ENCODE measurements at places on chromosomes 12 and 14.

GRCh38 chr14:68806526-68807147, 13.8 kb upstream of the ZFP36L1 start:
- DNase-seq = no peak

DNA sequence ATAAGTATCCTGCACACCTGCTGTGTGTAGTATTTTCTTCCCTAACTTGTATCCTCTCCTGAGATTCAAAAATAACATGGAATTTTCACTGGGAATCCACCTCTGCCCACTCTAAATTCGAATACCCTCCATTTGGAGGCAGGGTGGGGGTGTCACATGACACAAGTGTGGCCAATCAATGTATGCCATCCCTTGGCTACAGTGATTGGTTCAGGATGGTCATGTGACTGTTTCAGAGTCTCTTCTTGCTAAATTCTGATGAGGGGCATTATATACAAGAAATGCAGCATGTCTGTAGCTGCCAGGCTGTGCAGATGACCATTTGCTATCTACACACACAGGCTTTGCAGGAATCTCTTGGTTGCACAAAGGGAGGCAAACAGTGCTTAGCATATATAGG, 86.8 kb upstream of the TMEM132C start:
- no peak for DNase-seq

GRCh38 chr12:117101953-117102799, 3.0 kb upstream of the TESC start:
- DNase-seq = no peak

DNA sequence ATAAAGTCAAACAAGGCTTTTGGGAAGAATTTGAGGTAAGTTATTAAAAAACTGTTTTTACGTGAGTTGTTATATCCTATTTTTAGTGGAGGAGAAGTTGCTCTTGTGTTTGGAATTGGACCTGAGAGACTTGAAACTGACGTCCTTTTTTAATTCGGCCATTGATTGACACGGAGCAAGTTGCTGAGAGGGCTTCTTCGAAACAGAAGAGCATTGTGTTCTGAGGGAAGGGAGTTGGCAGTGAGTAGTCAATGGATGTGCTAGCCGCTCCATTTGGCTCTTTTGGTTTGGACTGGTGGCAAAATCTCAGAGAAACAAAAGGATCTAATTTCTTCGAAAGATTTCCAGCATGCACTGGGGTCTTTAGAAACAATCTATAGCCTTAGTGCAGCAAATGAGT, 37.3 kb downstream of the PTPN11 start:
- DNase-seq = no peak

DNA sequence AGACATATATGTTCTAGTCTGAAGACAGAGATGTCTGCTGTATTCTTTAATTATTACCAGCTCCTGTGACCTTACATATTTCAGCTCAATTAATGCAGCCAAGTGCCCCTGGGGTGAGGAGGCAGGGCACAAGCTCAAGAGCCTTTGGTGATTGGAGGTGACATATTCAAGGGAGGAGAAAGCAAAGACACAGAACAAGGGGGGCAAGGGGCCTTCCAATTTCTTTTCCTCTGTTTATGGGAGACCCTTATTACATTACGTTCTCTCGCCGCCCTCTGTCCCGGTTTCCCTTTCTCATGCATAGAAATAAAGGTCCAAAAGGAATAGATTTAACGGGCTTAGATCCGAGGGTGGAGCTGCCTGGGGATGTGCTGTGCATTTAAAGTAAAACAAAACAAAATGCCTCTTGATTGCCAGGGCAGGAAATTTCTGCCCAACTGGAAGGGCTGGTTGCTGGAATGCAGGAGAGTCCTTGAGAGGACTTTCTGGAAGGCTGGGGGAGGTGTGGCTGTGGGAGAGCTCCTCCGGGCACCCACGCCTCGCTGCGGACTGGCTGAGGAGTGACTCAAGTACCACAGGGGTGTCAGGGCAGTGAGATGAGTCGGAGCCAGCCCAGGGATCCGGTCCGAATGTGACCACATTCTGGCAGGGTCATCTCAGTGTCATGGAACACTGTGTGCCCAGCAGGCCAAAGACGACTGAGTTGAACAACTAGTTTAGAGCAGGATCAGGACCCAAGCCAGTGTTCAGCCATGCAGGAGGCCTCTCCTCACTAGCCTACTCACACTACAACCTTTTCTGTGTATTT, 32.1 kb upstream of the GSG1 start:
- DNase-seq = no peak

- DNase-seq = no peak
These were observed 50.8 kb downstream of the TTLL5 start for GRCh38 chr14:75711796-75712211.

GRCh38 chr12:132364348-132364902, 35.0 kb upstream of the GALNT9 start:
- no peak for DNase-seq

DNA sequence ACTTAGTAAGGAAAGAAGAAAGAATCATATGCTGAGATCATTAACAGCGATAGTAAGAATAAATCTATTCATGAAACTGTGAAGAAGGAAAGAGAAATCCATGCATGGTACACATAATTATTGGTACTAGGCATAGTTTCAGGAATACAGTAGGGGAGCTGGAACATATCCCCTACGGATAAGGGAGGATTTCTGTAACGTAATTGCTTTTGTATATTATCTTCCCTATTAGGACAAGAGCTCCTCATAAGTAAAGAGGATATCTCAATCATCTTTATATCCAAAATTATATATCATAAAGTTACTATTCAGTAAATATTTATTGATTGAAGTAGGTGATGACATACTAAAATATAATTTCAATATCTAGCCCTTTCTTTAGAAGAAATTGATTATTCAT, 22.9 kb downstream of the SYT1 start:
- DNase-seq = no peak

- DNase-seq = no peak
These were observed 67.7 kb downstream of the RBM19 start for GRCh38 chr12:113898466-113898865.

- no peak for DNase-seq
These were observed 779.9 kb upstream of the TMEM132C start for GRCh38 chr12:127487031-127487430.

GRCh38 chr12:44059476-44059875, 223.6 kb downstream of the TMEM117 start:
- no peak for DNase-seq

GRCh38 chr12:40034712-40035111, 71.2 kb downstream of the SLC2A13 start:
- DNase-seq = no peak

- no peak for DNase-seq
These were observed 11.9 kb upstream of the LRP1-AS start for GRCh38 chr12:57159311-57159710.

GRCh38 chr14:50620341-50620740, 47.8 kb downstream of the SAV1 start:
- no peak for DNase-seq

GRCh38 chr12:91680864-91681263, 464.8 kb downstream of the BTG1 start:
- no peak for DNase-seq

GRCh38 chr12:8823565-8824300, 1.3 kb downstream of the A2ML1 start:
- DNase-seq = no peak

- DNase-seq = no peak
These were observed 74.2 kb downstream of the FZD10 start for GRCh38 chr12:130236446-130236845.

DNA sequence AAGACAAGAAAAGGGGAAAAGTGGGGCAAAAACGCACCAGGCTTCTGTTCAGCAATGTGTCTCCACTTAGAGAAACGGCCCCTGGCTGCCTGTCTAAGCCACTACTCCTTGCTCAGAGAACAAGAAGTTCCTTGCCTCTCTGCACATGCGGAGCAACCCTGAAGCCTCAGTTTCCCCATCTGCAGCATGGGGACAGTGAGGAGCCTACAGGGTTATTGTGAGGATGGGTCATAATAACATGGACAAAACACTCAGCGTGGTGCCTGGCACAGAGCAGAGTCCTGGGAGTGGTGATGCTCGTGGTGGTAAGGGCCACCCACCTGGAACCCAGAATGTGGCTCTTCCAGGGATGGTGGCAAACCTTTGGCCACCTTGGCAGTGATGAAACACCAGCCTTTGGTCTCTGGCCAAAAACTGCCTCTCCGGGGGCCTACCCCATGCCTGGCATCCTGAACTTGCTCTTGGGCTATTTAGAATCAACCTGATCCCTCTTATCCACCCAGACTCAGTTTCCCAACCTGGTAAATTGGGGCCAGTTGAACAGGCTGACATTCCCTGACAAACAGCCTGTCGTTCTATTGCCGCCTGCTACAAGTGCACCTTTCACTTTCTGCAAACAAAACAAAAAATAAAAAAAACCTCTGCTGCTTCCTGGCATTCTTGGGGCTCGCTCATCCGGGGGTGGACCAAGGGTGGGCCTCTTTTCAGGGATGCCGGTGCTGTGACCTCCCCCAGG, 56.5 kb upstream of the DLK1 start:
- no peak for DNase-seq

GRCh38 chr12:124024263-124024678, 51.3 kb downstream of the ZNF664 start:
- DNase-seq = no peak

- no peak for DNase-seq
These were observed 202.3 kb downstream of the GXYLT1 start for GRCh38 chr12:41942354-41942753.

DNA sequence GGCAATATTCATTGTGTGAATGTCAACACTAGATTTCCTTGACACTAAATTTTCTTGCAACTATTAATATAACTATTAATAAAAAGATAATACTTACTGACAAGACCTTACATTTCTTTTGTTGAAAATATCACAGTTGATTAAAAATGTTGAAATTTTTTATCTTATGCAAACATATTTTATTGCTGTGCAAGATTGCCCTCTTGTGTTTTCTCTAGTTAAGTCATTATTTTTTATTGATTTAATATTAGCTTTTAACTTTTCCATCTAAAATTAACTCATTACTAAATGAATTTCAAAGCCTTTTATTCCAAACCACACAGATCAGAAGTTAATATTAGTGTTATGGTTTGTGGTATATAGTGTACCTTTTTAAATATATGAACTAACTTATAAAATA, 11.7 kb upstream of the NAA30 start:
- no peak for DNase-seq

GRCh38 chr14:95817271-95817670, 59.4 kb upstream of the TUNAR start:
- no peak for DNase-seq

- no peak for DNase-seq
These were observed 869 bp upstream of the RIMBP2 start for GRCh38 chr12:130716969-130717366.

DNA sequence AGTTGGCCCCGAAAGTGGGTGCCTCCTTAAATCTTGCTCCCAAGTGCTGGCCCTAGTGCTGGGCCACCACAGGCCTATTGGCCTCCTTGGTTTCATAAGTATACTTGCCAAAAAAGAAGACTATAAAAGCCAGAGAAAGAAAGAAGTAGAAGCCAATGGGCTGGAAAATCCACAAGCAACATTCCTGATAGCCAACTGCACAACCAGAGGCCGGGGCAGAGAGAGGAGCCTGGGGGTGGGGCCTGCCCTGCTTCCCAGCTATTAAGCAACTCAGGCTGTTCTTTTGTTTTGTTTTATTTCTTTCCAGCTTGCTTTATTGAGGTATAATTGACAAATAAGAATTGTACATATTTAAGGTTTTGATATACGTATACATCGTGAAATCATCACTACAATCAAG, 177.2 kb upstream of the NTF3 start:
- no peak for DNase-seq

- DNase-seq = no peak
These were observed 105.0 kb downstream of the TNFAIP2 start for GRCh38 chr14:103228076-103228806.

DNA sequence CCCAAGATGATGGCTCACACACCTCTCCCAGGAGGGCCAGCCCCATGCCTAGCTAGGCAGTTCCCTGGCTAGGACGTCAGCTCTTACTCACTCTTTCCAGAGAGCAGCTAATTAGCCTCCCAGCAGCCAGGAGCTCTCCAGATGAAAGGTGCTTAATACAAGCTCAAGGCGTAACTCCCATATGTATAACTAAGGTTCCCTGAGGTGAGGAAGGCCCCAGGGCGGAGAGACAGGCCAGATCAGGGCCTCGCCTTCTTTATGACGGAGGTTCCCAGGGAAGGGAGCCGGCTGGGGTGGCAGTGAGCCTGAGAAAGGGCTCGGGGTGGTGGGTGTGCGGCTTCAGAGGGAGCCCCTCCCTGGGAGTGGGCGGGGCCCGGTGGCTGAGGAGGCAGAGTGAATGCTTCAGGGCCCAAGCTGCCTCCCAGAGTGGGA, 26.4 kb upstream of the ZFP36L1 start:
- DNase-seq = no peak

DNA sequence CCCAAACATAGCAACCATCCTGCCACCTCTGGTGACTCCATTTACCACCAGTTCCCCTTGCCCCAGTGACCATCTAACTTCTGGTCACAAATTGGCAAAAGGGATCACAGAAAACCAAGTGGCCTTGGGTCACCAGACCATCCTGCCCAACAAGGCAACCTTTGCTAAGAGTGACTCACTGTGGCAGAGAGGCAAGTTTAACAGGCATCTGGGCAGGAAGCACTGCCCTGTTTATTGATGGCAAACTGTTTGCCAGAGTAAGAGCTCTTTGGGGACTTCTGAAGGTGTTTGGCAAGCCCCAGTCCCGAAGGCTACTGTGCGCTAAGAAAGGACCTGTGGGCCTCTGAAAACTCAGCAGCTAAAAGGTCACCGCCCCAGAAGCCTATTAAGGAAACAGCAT, 28.2 kb upstream of the TMEM233 start:
- DNase-seq = no peak

DNA sequence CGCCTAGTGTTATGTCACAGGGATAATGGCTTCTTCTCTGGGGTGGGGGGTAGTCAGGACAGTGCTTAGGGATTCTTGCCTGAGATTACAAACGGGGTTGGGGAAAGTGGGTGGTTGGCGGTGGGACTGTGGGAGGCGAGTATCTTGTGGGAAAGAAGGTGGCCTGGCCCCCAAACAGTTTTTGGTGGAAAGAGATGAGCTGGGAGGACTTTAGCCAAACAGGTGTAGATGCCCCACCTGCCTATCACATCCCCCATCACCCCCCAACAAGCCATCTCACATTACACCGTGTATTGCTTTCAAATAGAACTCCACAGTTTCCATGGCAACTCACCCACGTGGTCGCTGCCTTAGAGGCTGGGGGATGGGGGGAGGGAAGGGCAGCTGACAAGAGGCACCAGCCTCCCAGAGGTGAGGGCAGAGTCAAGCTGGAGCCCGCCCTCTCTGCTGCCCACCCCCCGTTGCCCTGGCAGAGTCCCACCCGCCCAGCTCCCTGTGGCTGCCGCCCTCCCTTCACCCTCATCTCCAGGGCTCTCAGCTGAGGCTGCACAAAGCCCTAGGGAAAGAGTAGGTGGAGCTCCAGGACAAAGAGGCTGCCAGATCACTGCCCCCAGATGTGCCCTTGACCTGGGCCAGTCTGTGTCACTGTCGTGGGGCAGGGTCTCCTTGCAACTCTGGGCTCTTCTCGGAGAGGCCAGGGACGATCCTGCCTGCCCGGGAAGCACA, 98.3 kb downstream of the LRRC74A start:
- no peak for DNase-seq

GRCh38 chr12:6097411-6097810, 27.1 kb downstream of the VWF start:
- DNase-seq = no peak

Data from activated T-helper 9 cell treated with anti-CD3 and anti-CD28 coated beads, Interleukin-2, amount 50 U/mL, for 16 hours (primary cell).